ENCODE measurements at places on chromosomes 2 and 18. TPM values are rescaled to one million over a fixed set of nuclear protein-coding genes. Genes with fewer than 3 reads are reported as not detected.

Gene EIPR1
- total RNA-seq: 13.6 TPM

Gene ZNF2
- 3.7 TPM for total RNA-seq

DNA sequence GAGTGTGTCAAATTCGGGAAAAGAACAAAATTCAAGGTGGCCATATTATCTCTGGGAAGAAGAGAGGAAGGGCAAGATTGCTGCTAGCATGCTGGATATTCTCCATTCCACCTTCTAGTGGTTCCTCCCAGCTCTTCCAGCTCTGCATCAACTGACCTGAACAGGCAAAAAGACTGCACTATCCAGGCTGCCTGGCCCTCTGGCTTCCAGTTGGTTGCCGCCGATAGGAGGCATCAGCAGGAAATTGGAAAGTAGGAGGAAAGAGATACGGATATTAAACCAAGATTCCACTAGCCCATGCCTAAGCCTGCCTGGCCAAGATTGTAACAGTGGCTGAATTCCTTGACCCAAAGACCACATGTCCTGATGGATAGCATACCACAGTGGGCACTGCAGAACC, 1.7 kb upstream of the RTTN start:
- DNase-seq: no peak
- H3K27ac ChIP-seq: no peak overlapping the region
- H3K27me3 ChIP-seq: no peaks in the 10 kb centered on the region
- no peaks in the 10 kb centered on the region for H3K4me1 ChIP-seq
- no peaks in the 10 kb centered on the region for H3K36me3 ChIP-seq

DNA sequence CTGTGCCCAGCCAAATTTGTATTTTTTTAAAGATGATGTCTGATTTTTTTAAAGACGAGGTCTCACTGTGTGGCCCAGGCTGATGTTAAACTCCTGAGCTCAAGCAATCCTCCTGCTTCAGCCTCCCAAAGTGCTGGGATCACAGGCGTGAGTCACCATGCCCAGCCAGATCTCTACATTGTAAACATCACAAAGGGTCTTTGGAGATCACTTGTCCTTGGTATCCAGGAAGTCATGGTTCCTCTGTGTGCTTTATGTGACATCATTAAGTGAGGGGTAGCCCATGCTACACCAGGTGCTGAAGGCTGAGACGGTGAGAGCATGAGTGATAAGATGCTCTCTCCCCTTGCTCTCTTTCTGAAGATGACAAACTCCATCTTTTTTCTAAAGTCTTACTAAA, 7.0 kb upstream of the NUP35 start:
- no peak overlapping the region for H3K27ac ChIP-seq
- no peaks in the 10 kb centered on the region for H3K4me1 ChIP-seq
- DNase-seq: no peak
- no peaks in the 10 kb centered on the region for H3K27me3 ChIP-seq
- no peaks in the 10 kb centered on the region for H3K36me3 ChIP-seq
- no peak overlapping the region for H3K4me3 ChIP-seq

GRCh38 chr2:98530114-98530513, 78.2 kb downstream of the COA5 start:
- no peak for DNase-seq
- no peak overlapping the region for H3K27ac ChIP-seq
- H3K27me3 ChIP-seq: no peaks in the 10 kb centered on the region
- H3K36me3 ChIP-seq: no peaks in the 10 kb centered on the region
- no peak overlapping the region for H3K4me3 ChIP-seq

GRCh38 chr2:120650022-120650644, 85.5 kb upstream of the GLI2 start:
- no peak overlapping the region for H3K27ac ChIP-seq
- H3K27me3 ChIP-seq: no peaks in the 10 kb centered on the region
- DNase-seq: no peak
- H3K4me1 ChIP-seq: no peaks in the 10 kb centered on the region
- H3K36me3 ChIP-seq: no peaks in the 10 kb centered on the region

All from right atrium auricular region (tissue), 2 donors.